Muscle of leg (tissue), 16 donors: ENCODE measurements at places on chromosomes 2 and 18. TPM values are rescaled to one million over a fixed set of nuclear protein-coding genes. Genes with fewer than 3 reads are reported as not detected.
A peak's percentile ranks its signal among the peaks of the same experiment; 100 is the strongest.

GRCh38 chr2:26916128-26916692 is 54.2 kb upstream of the MAPRE3 start:
- H3K4me3 ChIP-seq: no peak overlapping the region
- H3K27me3 ChIP-seq: peaks cover 23% of the 10 kb centered on the region
- no peak overlapping the region for H3K27ac ChIP-seq
- peaks cover 10% of the 10 kb centered on the region for H3K4me1 ChIP-seq
- DNase-seq: no peak
- no peaks in the 10 kb centered on the region for H3K36me3 ChIP-seq

TMEM163 gene
- total RNA-seq: 0.66 TPM

DNA sequence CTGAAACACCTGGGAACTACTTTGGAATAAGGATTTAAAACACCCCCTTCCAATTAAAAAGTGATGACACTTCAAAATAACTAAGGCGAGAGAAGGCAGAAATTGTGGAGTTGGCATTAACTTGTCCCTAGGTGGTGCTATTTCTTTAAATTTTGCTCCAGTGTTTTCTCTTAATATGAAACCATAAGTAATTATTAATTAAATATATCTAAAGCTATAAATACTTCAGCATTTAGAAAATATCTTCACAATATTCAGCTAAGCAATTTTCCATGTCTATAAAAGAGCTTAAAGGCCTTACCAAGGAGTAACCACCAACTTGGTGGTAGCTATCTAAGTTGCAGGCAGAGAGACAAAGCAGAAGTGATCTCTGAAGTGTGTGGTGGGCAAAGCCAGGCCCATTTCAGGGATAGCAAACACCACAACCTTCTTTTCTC is 186.8 kb upstream of the PGAP1 start:
- H3K27ac ChIP-seq: no peak overlapping the region
- peaks cover 6% of the 10 kb centered on the region for H3K4me1 ChIP-seq
- H3K4me3 ChIP-seq: no peak overlapping the region

DNA sequence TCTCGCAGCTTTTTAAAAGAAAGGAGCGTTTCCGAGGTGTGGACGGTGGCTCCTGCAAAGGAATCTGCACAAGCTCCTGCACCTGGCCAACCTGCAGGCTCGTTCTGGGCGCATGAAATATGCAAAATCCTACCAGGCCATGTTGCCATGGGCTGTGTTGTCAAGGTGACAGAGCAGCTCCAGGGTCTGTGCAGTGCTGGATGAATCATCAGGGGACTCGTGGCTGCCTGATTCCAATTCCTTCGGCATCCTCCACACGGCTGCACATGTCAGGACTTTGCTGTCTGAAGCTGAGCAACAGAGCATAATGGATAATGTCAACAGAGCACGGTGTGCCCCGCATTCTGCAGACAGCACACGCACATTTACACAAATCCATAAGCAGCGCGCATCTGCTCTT is 120.5 kb downstream of the EIPR1 start:
- no peaks in the 10 kb centered on the region for H3K4me1 ChIP-seq
- H3K36me3 ChIP-seq: no peaks in the 10 kb centered on the region
- DNase-seq: no peak
- H3K27me3 ChIP-seq: no peaks in the 10 kb centered on the region
- H3K4me3 ChIP-seq: no peak overlapping the region

NOL4 gene
- 0.09 TPM for total RNA-seq

- H3K27me3 ChIP-seq: peaks cover 6% of the 10 kb centered on the region
- DNase-seq: no peak
- peaks cover 3% of the 10 kb centered on the region for H3K4me1 ChIP-seq
- H3K36me3 ChIP-seq: no peaks in the 10 kb centered on the region
These were observed 106.2 kb downstream of the KCNF1 start for GRCh38 chr2:11017921-11018320.

- H3K4me3 ChIP-seq: no peak overlapping the region
- H3K36me3 ChIP-seq: no peaks in the 10 kb centered on the region
- no peak overlapping the region for H3K27ac ChIP-seq
- no peaks in the 10 kb centered on the region for H3K27me3 ChIP-seq
- H3K4me1 ChIP-seq: peaks cover 10% of the 10 kb centered on the region
These were observed 41.7 kb upstream of the LDLRAD4 start for GRCh38 chr18:13176847-13177246.

GRCh38 chr18:75656035-75656434 is 228.5 kb upstream of the SMIM21 start:
- H3K4me3 ChIP-seq: no peak overlapping the region
- no peak overlapping the region for H3K27ac ChIP-seq
- no peaks in the 10 kb centered on the region for H3K36me3 ChIP-seq
- no peak for DNase-seq

DNA sequence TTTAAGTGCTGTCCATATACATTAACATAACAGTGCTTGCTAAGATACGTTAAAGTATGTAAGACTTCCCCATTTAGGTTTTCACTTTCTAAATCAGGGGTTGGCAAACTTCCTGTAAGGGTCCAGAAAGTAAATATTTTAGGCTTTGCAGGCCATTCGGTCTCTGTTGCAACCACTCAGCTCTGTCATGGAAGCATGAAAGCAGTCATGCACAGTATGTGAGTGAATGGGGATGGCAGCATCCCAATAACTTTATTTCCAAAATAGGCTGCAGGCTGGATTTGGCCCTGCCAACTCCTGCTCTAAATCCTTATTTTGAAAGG is 128.7 kb downstream of the PLA2R1 start:
- peak; percentile 65 for DNase-seq
- H3K4me1 ChIP-seq: no peaks in the 10 kb centered on the region
- H3K36me3 ChIP-seq: no peaks in the 10 kb centered on the region
- H3K27me3 ChIP-seq: no peaks in the 10 kb centered on the region

DNA sequence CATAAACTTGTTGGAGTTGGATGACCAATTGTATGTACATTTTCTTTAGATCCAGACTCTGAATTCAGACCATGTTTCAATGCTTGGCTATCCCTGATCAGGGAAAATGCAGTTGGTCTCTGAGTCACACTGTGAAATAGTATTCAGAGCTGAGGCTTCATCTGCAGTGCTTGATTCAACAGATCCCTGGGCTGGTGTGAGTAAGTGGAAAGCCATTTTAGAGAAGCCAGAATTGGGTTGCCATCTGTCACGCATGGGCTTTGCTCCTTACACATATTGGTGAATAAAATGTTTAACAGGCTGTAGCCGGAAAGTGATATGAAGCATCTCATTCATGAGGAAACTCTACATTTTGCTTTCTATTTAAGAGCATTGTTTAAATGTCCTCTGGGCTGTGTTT is 50.0 kb upstream of the ACYP2 start:
- no peak overlapping the region for H3K27ac ChIP-seq
- no peak overlapping the region for H3K4me3 ChIP-seq
- no peaks in the 10 kb centered on the region for H3K4me1 ChIP-seq
- DNase-seq: peak; percentile 20

FSIP2 gene
- total RNA-seq: 2.6 TPM

DNA sequence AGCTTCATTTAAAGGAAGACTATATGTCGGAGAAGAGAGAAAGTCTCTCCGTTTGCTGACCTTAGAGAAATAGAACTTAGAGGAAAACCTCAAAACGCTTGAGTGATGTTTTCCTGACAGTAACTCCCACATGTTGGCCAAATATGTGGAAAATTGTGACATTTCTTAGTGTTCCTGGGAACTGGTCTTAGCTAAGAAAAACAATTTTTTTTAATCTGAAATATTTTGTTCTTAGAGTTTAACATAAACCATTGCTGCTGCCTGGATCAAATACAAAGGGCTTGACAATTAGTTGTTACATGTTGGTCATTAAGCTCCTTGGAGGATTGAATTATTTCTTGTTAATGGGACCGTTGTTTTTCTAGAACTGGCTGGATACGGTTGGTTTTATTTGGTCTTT is 16.3 kb downstream of the DYNC2LI1 start:
- no peaks in the 10 kb centered on the region for H3K27me3 ChIP-seq
- no peak overlapping the region for H3K27ac ChIP-seq
- no peak for DNase-seq
- peaks cover 14% of the 10 kb centered on the region for H3K36me3 ChIP-seq
- no peaks in the 10 kb centered on the region for H3K4me1 ChIP-seq

DNA sequence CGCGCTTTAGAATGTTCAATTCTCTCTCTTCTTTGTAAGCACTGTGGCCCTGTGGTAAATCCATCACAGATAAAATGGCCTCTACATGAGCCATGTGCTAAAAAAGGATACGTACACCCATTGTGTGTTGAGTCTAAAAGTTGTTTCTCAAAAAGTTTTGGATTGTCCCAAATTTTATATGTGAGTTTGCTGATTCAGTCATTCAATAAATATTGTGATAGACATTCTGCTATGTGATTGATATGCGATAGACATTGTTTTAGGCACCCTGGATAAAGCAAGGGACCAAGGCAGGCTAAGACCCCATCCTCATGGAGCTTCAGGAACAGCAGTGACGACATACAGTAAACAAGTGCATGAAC is 53.5 kb downstream of the E2F6 start:
- H3K27ac ChIP-seq: no peak overlapping the region
- peaks cover 5% of the 10 kb centered on the region for H3K4me1 ChIP-seq

DNA sequence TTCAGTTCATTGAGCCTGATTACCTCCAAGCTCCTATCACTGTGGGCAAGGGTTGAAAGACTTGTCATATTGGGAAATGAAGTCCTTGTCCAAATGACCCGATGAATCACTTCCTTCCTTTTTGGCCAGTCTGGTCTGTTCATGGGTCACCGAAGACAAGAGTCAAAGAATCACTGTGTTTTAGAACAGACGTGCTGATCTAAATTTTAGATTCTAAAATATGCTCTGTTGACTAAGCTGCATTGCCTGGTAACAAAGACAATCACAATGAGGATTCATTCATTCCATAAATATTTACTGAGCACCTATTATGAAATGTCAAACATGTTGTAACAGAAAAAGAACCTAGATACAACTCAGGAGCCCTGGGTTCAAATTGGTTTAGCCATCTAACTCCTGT is 99.4 kb upstream of the RND3 start:
- peaks cover 3% of the 10 kb centered on the region for H3K4me1 ChIP-seq
- no peak for DNase-seq
- H3K4me3 ChIP-seq: no peak overlapping the region
- H3K27ac ChIP-seq: no peak overlapping the region
- H3K36me3 ChIP-seq: no peaks in the 10 kb centered on the region

GRCh38 chr2:229237270-229237669 is 33.8 kb downstream of the PID1 start:
- no peaks in the 10 kb centered on the region for H3K4me1 ChIP-seq
- no peaks in the 10 kb centered on the region for H3K27me3 ChIP-seq
- no peak overlapping the region for H3K27ac ChIP-seq

CFAP65 gene
- not detected for total RNA-seq
